ENCODE measurements at places on chromosomes 2 and 18.

DNA sequence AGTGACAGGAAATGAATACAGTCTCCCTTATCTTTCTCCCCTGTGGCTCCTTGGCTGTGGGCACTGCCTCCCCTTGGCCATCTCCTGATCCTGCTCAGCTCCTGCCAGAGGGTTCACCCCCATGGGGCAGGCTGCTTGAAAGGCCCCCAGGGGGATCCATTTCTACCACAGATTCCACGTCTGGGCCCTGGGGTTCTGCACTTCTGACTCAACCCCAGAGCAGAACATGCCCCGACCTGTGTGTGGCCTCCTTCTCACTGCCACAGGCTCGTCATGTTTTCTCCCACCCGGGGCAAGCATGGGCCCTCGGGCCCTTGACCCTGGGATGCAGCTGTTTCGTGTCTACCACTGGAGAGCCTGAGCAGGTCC, 122.2 kb downstream of the ACKR3 start:
- no peak for DNase-seq

- no peak for DNase-seq
These were observed 215.3 kb downstream of the ZFP36L2 start for GRCh38 chr2:43011158-43011491.

DNA sequence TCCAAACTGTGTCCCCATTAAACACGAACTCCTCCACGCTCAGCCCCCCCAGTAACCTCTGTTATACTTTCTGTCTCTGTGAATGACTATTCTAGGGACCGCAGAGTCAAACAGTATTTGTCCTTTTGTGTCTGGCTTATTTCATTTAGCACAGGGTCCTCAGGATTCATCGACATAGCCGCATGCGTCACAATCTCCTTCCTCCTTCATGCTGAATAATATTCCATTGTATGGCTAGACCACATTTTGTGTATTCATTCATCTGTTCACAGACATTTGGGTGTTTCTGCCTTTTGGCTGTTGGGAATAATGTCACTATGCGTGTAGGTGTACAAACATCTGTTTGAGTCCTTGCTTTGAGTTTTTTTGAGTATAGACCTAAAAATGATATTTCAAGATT, 80.9 kb downstream of the SH3RF3 start:
- DNase-seq = no peak

GRCh38 chr18:45329316-45329715, 286.0 kb upstream of the SLC14A2 start:
- no peak for DNase-seq

DNA sequence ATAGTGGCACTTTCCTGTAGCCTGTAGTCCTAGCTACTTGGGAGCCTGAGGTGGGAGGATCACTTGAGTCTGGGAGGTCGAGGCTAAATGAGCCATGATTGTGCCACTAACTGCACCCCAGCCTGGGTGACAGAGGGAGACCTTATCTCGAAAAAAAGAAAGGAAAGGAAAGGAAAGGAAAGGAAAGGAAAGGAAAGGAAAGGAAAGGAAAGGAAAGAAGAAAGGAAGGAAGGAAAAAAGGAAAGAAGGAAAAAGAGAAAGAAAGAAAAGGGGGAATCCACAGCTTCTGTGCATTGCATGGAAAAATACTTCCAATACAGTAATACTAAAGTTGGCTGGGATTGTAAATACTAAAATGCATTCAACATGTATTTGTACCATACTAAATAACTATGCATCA, 12.8 kb upstream of the PIK3C3 start:
- DNase-seq = no peak

- DNase-seq = no peak
These were observed 141.4 kb upstream of the SALL3 start for GRCh38 chr18:78838183-78838582.

All from stimulated activated CD4-positive, alpha-beta T cell treated with anti-CD3 and anti-CD28 coated beads, Interleukin-1b, Interleukin-23, amount 100 ng/mL, for 48 hours (primary cell).